ENCODE measurements at places on chromosomes 6 and 20.
A peak's percentile ranks its signal among the peaks of the same experiment; 100 is the strongest.

GRCh38 chr6:18022398-18023231 is 35.2 kb upstream of the KIF13A start:
- no peak for DNase-seq

DNA sequence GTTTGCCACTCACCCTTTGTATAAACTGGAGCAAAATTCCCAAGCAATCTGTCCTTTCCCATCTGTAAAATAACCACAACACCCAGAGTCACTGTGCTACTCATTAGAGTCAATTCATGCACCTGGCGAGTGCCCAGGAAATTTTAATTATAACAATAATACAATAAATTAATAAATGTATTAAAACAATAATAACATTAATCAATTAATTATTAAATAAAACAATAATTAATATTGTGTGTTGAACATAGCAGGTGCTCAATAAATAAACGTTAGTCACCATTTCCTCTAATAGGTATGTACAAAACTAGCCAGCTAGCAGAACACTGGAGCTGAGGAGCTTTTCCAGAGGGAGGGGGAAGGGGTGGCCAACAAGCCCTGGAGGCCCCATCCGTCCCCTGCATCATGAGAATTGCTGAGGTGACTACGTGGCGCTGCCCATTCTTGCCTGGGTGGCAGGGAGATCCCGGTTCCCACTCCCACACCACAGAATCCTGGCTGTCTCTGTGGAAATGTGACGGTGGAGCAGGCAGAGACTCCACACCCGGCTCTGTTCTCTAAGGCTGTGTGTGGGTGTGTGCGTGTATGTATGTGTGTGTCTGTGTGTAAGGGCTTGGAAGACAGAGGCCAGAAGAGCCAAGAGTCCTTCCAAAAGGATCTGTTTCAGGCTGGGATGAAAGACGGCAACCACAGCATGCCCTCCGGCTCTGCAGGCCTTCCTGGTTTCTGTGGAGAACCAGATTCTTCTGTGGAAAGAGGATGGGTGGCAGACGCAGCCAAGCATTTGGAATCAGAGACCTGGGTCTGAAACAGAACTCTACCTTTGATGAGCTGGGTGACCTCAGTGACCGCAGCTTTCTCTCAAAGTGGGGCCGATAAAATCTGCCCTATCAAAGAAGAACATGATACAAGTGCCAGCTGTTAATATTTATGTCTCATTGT is 18.8 kb upstream of the EZR start:
- no peak for DNase-seq

DNA sequence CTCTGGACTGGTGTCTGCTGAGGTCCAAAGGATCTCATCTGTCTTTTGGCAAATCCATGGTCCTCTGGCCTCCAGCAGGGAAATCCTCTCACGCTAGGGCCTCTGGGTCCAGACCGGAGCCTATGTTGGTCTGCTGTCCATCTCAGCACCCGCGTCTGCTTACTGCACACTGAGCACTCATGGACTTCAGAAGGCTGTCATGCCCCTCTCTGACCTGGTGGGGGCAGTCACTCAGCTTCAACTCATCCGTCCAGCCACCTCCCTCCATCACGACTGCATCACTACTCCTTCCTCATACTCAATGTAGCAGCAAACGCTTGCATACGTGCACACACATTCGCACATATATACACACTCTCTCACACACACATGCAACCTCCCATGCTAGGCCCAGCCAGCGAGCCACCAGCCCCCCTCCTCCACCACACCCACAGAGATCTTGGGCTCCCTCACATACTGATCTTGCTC is 33.3 kb downstream of the GABRR2 start:
- peak; percentile 86 for DNase-seq

DNA sequence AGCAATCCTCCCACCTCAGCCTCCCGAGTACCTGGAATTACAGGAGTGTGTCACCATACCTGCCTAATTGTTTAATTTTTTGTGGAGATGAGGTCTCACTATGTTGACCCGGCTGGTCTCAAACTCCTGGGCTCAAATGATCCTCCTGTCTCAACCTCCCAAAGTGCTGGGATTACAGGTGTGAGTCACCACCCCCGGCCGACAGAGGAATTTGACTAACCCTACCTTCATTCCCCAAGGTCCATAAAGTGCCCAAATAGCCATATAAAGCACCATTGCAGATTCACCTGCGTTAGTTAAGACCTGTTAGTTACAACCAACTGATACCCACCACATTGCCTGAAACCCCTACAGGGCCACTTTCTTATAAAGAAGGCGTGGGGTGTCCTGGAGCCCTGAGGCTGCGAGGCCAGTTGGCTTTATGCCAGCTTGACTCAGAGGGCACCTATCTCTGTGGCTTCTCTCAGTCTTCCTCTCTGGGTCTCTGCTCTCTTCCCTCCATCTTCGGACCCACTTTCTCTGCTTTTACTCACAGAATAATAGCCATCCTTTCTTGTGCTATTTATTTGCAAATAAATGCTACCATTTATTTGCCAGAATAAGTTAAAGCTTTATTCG is 65.6 kb downstream of the SLC2A10 start:
- no peak for DNase-seq

- no peak for DNase-seq
These were observed 300.9 kb upstream of the PRDM1 start for GRCh38 chr6:105785066-105785811.

DNA sequence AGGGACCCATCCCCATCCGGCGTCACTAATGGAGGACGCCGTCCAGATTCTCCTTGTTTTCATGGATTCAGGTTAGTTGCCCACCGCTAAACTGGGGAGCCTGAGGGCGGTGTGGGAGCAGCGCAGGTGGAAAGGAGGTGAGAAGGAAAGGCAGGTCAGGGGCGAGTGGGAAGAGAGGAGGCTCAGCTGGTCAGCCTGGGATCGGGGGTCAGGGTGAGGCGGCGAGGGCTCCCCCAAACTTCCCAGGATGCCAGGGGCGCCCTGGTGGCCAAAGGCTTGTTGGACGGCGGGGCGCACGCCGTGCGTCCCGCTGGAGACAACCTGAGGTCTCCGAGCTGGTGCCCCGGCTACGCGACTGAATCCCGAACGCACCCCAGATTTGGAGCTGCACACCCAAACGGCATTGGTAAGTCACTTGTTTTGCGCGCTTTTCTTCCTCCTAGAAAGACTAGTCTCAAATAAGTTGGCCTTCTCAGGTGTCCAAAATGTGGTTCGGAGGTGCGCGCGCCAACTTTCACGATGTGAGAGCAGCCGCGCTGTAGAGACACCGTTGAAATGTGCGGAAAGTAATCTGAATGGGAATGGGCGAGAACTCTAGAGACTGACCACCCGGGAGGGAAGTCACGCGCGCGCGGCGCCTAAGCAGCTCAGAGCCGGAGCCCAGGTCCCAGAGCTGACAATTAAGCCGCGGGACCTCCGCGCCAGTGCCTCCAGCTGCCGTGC is 9.7 kb downstream of the GNAS-AS1 start:
- no peak for DNase-seq

All from HEK293T (cell line).